ENCODE measurements at places on chromosomes 2 and 18.
A peak's percentile ranks its signal among the peaks of the same experiment; 100 is the strongest.

DNA sequence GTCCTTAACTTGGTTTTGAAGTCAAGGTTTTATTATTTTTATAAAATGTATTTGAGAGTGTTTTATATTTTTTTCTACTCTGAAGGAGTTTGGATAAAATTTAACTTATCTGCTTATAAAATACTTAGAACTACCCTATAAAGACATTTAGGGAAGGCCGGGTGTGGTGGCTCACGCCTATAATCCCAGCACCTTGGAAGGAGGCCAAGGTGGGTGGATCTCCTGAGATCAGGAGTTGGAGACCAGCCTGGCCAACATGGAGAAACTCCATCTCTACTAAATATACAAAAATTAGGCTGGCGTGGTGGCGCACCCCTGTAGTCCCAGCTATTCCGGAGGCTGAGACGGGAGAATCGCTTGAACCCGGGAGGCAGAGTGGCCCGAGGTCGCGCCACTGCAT lies 486.4 kb downstream of the DSC3 start:
- DNase-seq = no peak

- no peak for DNase-seq
These were observed 27.3 kb upstream of the BIN1 start for GRCh38 chr2:127134235-127134634.

GRCh38 chr2:180539541-180539940 lies 440.9 kb upstream of the UBE2E3 start:
- no peak for DNase-seq

DNA sequence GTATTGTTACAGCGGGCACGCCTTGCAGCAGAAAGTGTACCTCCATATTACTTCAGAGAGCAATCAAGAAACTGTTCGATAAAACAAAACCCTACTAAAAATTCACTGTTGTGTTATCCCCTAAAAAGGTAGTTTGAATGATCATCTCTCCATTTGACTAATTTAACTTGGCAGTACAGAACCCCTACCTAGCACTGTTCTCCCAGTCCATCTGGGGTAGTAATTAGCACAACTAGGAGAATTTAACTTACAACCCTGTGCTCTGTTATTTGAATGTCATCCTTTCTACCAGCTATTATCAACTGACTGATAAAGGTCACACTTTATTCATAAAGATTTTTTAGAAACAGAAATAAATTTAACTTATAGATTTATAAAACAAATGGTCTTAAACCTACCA lies 121.2 kb downstream of the EPB41L3 start:
- DNase-seq = no peak

DNA sequence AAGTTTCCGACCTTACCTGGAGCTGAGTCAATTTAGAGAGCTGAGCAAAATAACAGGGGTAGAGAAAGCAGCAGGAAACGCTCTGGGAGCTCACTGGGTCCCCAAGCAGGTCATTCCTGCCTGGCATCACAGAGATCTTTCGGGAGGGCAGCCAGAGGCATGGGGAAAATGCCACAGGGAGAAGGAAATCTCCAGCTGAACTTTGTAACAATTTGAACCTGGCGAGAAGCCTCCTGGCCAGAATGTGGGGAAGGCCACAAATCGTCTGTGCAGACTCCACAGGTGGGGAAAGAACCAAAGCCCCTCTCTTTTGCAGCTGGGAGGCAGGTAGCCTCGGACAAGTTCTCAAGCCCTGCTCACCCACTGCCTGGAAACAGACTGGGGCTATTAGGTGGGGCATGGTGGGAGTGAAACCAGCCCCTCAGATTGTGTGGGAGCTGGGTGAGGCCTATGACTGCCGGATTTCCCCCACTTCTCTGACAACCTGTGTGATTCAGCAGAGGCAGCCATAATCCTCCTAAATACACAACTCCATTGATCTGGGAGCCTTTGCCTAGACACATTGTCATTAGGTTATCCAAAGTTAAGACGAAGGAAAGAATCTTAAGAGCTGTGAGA lies 53.9 kb downstream of the INO80D start:
- no peak for DNase-seq

GRCh38 chr2:212903413-212903812 lies 248.0 kb downstream of the IKZF2 start:
- no peak for DNase-seq

DNA sequence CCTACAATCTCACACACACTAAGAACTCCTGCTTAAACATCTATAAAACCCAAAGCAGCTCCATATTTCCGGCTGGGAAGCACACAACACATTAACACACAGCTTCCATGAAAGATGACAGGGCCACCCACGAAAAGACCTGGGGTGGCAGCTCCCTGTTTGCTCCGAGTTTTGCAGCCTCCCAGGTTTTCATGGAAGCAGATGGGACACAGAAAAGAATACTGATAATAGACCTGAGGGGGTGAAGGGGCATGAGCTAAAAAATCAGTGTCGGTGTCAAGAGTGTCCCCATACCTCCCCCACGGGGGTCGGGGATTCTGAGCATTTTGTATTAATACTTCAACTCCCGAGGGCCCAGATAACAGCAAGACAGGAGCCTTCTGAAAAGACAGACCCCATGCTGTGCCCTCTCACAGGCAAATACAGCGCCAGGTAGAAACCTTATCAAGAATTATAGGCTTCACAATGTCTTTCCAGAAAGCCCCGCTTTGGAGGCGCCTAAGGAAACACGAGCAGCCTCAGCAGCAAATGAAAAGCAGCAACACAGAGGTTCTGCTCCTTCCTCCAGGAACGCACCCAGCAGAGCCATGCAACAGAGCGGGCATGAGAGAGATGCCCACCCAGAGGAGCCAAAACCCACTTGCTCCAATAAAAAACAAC lies 50.5 kb downstream of the ZNF516 start:
- DNase-seq = no peak

DNA sequence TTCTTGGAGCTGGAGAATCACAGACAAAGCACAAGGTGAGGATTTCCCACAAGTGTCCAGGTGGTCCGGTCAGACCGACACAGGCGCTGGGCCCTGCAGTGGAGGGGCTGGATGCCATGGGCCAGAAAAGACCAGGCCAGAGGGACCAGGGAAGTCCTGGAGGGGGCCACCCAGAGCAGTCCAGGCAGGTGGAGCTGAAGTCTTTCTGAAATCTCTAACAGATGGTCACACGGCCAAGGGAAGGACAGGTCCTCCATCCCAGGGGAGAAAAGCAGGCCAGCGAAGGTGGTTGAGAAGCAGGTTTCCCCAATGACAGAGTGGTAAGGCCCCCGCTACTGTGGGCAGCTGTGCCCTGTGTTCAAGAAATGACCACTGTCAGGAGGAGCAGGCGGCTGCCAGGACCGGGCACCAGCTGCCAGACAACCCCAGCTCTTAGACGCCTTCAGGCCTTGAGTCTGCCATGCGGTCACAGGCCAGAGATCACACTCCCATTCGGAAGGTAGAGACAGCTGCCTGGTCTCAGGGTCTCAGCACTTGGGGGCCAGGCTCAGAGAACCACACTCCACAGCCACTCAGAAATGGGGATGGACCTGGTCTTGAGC lies 25.9 kb downstream of the HS1BP3 start:
- DNase-seq = no peak

- no peak for DNase-seq
These were observed 63.9 kb downstream of the GATA6 start for GRCh38 chr18:22233266-22233665.

GRCh38 chr18:14965553-14965952 lies 217.6 kb downstream of the ANKRD30B start:
- DNase-seq = no peak

- DNase-seq = peak; percentile 86
These were observed 119.3 kb upstream of the SIX2 start for GRCh38 chr2:45128580-45128997.

GRCh38 chr18:79578396-79579260 lies 101.0 kb upstream of the CTDP1 start:
- DNase-seq = no peak

- DNase-seq = peak; percentile 80
These were observed 72.7 kb downstream of the NXPH2 start for GRCh38 chr2:138707392-138708074.

- DNase-seq = no peak
These were observed 1566.6 kb upstream of the SLC39A10 start for GRCh38 chr2:194090251-194090905.

GRCh38 chr2:109209412-109209811 lies 80.4 kb downstream of the SH3RF3 start:
- DNase-seq = peak; percentile 86

GRCh38 chr2:153299809-153300208 lies 178.8 kb downstream of the RPRM start:
- DNase-seq = no peak

DNA sequence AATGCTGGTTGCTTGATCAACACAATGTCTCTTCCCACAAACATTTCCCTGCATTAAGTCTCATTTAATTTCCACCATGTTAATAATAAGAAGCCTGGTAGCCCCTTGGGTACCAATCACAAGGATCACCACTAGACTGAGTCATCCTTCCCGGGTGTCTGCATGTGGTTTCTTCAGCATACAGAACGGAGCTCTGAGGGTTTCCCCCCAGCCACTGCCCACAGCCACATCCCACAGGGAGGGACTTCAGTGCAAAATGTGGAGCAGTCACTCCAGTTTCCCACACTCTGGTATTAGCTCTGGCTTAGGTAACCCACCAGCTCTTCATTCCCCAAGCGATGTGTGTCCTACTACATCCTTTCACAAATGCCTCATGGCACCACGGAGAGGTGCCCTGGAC lies 42.7 kb upstream of the POLE4 start:
- peak; percentile 80 for DNase-seq

GRCh38 chr18:44895176-44895798 lies 214.6 kb downstream of the SETBP1 start:
- DNase-seq = peak; percentile 70

DNA sequence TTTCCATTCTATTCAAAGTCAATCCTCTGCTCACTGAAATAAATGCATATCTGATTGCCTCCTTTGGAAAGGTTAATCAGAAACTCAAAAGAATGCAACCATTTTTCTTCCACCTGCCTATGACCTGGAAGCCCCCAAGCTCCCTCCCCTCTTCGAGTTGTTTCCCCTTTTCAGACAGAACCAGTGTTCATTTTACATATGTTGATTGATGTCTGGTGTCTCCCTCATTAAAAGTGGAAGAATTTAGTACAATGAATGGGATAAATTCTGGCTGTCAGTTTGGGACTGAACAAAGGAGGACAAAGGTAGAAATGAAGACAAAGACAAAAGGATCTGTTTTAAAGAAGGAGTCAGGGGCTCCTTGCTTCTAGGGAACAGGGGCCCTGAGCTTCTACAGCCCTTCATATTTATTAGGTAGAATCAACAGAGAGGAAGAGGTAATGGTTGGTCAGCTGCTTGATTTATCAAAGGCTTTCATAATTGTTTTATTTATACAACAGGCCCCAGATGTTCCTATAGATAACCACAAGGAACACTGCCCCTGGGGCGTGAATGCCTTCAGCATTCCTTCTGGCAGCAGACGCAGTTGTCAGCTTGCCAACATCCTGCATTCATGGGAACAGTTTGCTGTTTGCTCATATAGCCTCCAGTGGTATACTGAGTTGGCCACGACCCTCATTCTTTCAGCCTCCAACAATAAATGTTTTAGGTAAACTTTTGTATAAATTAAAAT lies 949.8 kb upstream of the LRATD1 start:
- DNase-seq = peak; percentile 6

- no peak for DNase-seq
These were observed 116.8 kb downstream of the MSH2 start for GRCh38 chr2:47519604-47520301.

- peak; percentile 83 for DNase-seq
These were observed 87.3 kb downstream of the ACAA2 start for GRCh38 chr18:49725809-49726674.

DNA sequence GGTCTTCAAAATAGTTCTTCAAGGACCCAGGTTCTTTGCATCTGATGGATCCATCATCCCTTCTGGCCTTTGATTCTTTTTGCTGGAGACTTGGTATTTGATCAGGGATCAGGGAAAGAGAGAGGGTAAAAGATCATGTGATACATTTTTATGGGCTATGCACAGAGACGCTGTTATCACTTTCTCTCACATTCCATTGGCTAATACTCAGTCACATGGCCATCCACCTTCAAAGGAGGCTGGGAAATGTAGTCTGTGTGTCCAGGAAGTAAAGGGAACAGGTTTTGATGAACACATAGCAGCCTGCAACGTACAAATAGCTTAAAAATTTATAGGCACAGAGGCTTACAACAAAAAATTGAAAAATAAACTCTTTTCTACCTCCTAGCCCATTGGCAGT lies 629.6 kb upstream of the FANCL start:
- no peak for DNase-seq

DNA sequence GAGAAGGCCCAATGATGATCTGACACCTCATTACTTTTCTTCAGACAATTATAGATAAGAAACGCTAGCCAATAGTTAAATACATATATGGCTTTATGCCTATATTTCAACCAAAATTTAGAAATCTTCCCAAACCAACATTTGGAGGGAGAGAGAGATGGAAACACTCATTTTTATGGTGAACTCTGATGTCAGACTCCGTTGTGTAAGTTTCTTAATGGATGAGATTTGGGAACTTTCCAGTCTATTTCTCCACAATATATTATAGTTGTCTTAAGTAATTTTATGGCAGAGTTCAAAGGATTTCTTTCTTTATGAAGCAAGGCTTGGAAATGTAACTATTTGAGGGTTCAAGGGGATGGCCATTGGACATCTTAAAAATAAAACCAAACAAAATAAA lies 407.0 kb downstream of the DCC start:
- DNase-seq = no peak

DNA sequence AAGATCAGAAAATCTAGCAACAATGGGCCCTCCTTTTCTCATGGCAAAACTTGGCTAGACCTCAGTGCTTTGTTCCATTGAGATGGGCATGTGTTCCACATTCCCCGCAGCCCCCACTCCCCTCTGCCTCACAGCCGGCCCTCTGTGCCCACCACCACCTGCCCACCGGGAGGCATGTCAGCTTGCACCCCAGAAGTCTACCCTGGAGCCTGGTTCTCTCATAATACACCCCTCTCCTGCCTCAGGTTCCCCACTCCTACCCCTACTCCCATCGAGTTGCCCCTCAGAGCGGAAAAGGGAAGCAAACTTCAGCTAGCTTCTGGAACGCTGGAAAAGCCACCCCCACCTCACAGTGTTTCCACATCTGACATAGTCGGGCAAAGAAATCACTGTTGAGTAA lies 219.0 kb downstream of the ANAPC1 start:
- DNase-seq = no peak

GRCh38 chr2:188978291-188979081 lies 4.3 kb downstream of the COL3A1 start:
- peak; percentile 67 for DNase-seq

DNA sequence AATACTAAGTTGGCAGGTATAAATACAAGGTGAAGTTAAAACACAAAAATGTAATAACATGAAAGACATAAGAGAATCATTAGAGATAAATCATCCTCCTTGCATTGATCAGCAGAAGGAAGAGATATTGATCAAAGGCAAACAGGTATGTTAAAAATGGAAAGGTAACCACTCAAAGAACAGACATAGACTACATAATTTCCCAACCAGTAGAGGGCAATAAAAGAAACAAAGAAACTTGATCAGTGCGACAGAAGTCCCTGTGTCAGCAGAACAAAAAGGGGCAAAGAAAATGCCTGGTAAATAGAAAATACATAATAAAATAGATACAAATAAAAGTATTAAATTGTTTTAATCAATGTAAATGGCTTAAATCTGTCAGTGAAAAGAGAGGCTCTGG lies 53.6 kb downstream of the FAM228A start:
- peak; percentile 38 for DNase-seq

Measured in renal cortical epithelial cell (primary cell).